Activated CD4-positive, alpha-beta T cell treated with anti-CD3 and anti-CD28 coated beads, Interleukin-2, amount 50 U/mL, for 1 hour (primary cell): ENCODE measurements at places on chromosomes 6 and 20.

- DNase-seq = no peak
Observed at GRCh38 chr20:6468423-6469116, 298.9 kb upstream of the BMP2 start.

- no peak for DNase-seq
Observed at GRCh38 chr6:127462376-127462775, 3.2 kb upstream of the KIAA0408 start.

DNA sequence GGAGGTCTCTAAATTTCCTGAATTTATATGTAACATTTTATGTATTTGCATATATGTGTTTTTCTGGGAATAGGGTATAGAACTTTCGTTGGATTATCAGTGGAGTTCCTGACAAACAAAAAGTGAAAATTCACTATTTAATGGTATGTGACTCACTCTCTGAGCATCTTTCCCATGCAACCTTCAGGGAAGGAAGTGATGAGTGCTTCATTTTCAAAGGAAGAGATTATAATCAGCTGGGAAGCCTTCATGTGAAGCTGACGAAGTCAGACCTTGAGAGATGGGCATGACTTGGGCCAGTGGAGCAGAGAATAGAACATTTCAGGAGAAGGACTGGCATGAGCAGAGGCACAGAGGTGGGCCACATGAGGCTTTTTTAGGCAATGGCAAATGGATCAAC is 72.7 kb downstream of the FAXC start:
- DNase-seq = no peak

- DNase-seq = no peak
Observed at GRCh38 chr20:4160761-4161305, 145.5 kb upstream of the RNF24 start.
